Caki2 (cell line): ENCODE measurements at places on chromosomes 11 and 22.

- no peak for DNase-seq
Observed at GRCh38 chr11:8032122-8032521, 45.0 kb downstream of the EIF3F start.

DNA sequence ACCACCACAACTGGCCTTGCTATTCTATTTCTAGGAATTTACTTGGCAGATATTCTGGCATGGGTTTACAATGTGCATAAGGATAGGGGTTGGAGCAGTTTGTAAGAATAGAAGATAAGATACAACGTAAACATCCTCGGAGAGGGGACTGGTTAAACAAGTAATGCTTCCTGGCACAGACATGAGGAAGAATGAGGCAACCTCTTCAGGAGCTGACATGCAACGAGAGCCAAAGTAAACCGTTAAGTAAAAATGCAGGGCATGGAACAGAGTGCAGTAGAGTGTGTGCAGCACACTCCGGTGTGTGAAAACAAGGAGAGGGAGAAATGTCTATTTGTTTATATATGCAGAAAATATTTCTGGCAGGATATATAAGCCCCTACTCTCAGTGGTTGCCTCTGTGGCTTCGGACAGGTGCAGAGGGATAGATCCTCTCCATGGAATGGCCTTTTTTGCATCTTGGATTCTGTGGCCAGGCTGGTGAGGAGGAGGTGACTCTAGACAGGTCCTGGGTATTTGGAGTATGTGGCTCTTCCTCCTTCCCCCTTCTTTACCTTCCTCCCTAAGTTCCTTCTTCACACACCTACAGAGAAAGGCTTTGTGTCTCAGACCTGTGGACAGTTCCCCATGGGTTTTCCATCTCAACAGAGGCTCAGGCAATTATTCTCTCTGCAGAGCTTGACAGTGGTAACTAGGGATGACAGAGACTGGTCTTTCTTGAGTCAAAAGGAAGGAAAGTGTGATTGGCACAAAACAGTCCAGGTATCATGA, 2.5 kb downstream of the RAB36 start:
- DNase-seq, result no peak

DNA sequence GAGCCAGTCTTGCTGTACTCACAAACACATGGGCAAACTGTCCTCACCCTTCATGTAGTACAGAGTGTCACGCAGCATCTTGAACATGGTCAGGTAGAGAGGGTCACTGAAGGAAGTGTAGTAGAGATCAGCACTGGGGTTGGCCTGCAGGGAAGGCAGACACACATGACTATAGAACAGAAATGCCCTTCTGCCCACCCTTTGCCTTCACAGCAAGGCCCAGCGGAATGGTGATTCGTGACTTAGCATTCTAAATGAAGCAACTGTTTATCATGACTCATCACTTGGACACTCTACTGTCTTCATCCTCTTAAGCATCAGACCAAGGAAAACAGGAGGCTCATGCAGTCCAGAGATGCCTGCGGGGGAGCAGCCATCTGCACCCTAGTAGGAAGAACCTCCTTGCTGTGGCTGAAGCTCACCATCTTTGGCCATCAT, 33.4 kb downstream of the SERPIND1 start:
- peak; percentile 74 for DNase-seq

- no peak for DNase-seq
Observed at GRCh38 chr11:88813233-88813915, 252.4 kb downstream of the GRM5 start.

DNA sequence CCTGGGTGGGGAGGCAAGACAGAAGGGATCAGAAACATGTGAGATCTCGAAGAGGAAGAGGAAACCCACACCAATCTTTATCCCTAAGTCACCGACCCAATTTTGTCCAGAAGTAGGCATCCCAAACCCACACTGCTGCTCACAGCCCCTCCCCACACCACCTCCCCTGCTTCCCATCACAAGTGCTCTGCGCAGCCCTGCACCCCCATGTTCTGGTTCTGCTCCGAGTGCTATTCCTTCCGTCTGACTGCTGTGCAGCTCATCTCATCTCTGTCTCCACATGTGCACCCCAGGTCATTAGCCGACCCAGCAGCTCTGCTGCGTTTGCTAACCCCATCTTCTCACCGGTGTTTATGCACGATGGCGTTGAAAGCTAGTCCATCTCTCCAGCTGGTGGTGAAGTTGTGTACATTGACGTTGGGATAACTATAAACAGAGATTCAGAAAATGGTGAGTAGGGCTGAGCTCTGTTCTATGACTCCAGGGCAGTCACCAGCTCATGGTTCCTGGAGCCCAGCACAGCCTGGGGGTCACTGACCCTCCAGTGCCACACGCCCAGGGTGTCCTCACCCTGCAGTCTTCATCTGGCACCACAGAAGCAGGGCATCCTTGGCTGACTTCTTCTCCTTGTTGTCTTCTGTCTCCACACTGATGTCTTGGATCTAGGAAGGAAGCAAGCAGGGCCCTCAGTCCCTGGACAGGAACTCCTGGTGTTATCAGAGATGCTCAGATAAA, 15.1 kb downstream of the SPTBN2 start:
- DNase-seq, result no peak
